SK-MEL-5 (cell line): ENCODE measurements at places on chromosomes 3 and 15.

GRCh38 chr15:88954431-88955277, 41.5 kb upstream of the MFGE8 start:
- peak; percentile 20 for DNase-seq

GRCh38 chr15:100725121-100726069, 123.0 kb downstream of the ASB7 start:
- DNase-seq = no peak

DNA sequence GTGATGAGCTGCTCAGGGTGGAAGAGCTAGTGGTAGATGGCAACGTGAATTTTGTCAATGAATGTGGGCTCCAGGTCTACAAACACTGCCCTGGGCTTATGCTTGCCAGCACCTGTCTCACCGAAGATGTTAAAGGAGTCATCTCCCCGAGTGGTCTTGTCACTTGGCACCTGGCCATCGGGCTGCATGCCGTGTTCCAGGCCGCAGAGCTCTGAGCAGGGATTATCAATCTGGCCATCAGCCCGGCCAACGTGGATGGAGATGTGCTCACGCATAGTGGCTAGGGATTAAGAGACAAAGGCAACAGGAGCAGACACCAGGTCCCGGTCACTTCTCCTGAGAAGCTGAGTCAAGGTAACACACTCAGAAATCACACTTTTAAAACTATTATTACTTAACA, 54.8 kb upstream of the ACTC1 start:
- no peak for DNase-seq

DNA sequence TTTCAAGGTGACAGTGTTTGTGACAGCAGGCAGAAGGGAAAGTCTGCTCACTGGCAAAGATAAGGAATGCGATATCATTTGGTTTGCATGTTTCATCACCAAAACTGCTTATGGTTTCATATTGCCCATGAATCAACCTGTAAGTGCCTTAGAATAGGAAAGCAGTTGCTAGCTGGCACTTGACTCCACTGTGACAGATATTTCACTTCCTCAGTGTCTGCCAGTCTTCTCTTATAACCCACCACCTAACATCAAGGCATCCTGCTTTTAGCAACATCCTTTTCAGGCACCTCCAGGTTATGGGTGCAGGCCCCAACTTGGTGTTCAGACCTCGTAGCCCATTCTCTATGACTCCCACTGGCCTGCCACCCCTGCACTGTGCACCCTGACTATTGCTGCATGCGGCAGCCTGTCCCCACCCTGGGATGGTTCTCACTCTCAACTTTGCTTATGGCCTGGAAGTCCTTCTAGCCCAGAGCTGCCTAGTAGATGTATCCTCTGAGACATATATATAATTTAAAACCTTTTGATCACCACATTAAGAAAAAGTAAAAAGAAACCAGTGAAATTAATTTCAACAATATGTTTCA, 154.4 kb upstream of the RARB start:
- no peak for DNase-seq

DNA sequence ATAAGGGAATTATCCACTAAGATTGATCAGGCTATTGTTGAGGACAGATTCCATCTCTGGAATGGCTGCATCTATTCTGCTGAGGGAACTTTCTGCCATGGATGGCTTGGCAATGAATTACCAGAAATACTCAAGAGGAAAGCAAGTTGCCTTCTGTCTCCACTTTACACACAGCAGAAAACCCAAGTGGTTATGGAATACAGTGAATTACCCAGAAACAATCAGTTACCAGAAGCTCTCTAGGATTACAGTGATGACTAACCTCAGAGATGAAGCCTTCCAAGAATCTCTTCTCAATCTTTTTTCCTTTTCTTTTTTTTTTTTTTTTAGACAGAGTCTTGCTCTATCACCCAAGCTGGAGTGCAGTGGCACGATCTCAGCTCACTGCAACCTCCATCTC, 183.3 kb downstream of the WDR76 start:
- no peak for DNase-seq

DNA sequence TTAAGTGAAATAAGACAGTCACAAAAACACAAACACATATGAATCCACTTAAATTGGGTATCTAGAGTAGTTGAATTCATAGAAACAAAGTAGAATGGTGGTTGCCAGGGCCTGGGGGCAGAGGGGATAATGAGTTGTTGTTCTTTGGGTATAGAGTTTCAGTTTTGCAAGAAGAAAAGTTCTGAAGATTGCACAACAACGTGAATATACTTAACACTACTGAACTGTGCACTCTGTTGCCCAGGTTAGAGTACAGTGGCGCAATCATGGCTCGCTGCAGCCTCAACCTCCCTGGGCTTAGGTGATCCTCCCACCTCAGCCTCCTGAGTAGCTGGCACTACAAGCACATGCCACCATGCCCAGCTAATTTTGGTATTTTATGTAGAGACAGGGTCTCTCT, 14.9 kb downstream of the GRAMD2A start:
- DNase-seq = peak; percentile 91

GRCh38 chr3:46029953-46030543, 2.8 kb upstream of the XCR1 start:
- peak; percentile 8 for DNase-seq

DNA sequence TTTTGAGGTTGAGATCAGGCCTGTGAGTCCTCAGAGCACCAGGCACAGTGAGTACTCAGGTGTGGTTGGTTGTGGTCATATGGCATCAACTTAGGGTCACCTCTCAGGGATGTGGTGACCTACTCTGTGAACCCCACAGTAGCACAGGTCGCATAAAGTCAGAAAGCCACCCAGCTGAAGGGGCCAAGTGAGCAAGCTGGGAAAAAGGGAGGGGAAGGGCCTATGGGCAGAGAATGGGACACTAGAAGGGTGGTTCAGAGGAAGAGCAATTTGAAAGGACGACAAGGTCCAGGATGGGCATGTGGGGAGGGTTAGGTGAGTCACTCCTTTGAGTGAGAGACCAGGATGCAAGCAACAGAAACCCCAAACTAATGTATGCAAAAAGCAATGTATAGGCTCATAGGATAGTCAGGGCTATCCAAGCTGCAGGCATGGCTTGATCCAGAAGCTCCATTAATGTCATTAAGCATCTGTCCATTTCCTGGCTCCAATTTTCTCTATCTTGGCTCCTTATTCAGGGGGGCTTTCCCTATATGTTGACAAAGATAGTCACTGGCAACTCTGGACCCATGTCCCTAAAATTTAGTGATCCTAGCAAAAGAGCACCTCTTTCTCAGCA, 33.5 kb downstream of the HMCES start:
- no peak for DNase-seq

DNA sequence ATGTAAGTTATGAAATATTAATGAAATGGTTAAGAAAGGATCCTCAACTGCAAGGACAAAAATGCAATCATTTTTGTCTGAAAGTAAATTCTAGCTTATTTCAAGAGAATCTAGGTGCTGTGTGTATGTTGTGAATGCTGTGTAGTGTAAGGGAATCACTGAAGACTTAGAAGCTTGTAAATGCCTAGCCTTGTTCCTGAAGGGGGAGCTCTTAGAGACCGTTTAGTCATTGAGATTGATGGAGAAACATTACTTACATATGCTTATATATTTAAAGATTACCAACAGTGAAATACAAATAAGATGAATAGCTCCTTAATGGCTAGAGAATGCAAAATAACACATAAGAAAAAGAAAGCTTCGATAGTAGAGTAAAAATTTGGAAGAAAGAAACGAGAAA, 67.9 kb downstream of the CNTN4 start:
- DNase-seq = peak; percentile 54
